ENCODE measurements at places on chromosomes 11 and 22.

DNA sequence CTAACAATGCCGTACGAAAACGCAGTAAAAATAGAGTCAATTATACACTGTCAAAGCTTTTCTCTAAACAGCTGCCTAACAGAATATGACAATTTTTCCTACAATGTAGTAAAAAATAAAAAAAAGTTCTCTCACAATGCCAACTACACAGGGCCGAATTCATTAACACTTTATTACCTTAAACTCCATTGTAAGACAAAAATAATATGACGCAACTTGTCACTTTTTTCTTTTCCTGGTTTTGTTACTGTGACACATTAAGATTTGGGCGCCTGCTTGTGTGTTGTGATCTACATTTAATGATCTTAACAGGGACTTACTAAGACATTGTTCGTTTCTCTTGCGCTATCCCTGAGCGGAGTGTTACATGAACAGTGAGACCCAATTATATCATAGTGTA is 204.1 kb downstream of the INSC start:
- DNase-seq: no peak

- DNase-seq: peak; percentile 7
Measured at GRCh38 chr22:35204807-35205775, 52.2 kb upstream of the HMGXB4 start.

DNA sequence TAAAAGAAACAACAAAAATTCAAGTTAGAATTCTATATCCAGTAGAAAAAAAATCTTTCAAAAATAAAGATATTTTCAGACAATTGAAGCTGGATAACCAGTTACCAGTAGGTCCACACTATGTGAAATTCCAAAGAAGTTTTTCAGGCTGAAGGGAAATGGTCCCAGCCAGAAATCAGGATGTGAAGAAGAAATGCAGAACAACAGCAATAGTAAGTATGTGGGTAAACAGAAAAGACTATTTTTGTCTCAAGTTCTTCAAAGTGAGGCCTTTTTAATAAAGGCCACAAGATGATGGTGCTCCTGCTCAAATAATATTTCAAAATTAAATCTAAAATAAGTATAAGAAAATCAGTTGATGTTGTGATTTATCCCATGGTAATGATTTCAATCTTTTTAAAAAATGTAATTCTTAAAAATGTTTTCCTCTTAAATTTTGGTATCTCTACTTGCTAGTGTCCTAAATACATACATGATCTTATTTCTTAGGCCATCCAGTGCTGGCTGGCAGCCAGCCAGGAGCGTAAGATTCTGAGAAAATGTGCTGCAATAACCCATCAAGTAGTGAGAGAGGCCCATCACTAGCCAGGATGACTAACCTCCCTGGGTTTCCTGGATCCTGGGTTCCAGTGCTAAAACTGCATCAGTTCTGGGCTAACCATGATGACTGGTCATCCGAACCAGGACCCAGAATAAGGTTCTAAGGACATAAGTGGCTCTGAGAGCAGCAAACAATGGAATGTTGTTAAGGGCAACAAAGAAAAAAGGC is 15.6 kb upstream of the UCP3 start:
- no peak for DNase-seq

DNA sequence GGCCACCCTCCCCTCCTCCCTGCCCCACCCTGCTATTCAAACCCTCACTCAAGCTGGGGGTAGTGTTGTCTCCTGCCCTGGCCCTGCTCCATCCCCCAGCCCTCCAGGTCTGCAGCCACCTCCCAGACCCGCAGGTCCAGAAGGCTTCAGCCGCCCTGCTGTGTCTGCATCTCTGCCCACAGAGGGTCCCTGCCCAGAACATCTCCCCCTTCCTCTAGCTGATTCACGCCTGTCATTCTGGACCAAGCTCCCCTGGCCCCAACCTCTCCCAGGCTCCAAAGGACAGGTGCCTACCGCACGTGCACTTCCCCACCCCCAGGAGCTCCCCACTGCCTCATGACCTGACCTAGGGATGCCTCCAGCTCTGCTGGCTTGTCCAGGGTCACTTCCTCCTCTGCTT is 16.0 kb upstream of the SHISAL1 start:
- DNase-seq: no peak

DNA sequence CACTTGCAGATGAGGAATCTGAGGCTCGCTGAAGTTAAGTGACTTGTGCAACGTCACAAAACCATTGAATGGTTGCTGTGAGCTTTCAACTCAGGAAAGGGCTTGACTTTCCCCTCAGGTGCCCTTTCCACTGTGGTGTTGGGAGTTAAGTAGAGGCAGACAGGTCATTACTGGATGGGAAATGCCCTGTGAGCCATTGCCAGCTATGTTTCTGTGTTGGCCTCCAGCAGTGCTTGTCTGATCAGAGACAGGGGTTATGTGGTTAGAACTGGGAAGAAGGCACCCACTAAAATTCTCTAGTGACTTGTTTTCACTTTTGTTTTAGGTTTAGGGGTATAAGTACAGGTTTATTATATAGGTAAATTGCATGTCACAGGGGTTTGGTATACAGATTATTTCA is 96.6 kb downstream of the FDX1 start:
- DNase-seq: no peak

GRCh38 chr22:38952281-38952993 is 5.0 kb upstream of the APOBEC3A start:
- DNase-seq: no peak

- no peak for DNase-seq
Measured at GRCh38 chr11:14075118-14076078, 112.9 kb downstream of the SPON1 start.

GRCh38 chr11:103730131-103730940 is 306.1 kb upstream of the DDI1 start:
- no peak for DNase-seq

DNA sequence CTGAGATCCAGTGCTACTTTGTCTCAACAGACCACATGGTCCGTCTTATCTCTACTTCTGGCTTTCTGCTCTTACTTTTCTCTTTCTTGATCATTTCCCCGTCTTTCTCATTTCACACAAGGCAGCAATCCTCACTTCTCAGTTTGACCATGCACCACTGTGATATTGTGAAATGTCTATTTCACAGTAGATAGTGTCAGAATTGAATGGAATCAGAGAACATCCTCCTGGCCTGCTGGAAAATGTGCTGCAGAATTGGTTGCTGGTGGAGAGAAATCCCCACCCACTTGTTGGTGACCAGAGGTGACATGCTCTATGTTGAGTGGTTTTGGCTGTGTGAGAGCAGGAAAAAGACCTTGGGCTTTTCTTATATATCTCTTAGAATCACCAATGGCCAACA is 57.8 kb upstream of the RCN1 start:
- DNase-seq: no peak

DNA sequence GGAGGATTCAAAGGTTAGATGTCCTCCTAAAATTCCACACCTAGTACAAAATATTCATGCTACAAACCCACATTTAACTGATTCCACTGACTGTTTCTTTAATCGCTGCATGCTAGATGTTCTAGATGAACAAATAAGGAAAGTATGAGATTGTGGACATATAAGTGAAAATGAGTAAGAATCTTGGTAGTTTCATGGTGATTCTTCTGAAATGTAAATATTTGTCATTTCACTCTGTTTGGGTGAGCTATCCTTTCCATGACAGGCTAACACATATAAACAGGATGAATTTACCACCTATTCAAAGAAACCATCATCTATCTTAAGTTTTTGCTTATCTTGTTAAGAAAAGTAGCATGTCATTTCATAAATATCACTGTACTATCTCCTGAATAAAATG is 14.8 kb downstream of the OR5B3 start:
- DNase-seq: no peak

DNA sequence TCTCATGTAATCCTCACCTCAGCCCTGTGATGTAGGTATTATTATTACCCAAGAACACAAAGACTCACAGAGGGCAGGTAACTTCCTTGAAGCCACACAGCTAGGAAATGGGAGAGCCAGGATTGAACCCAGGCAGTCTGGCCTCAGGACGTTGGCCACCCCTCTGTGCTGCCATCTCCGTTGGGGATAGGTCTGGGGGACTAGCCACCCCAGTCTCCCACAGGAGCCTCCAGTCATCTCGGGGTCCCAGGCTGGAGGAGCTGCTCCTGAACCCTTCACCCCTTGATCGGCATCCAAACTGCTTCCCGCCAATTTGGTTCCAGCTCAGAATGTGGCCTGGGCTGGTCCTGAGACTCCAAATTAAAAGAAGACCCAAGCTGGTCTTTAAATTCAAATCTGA is 10.4 kb upstream of the TCF20 start:
- DNase-seq: no peak

DNA sequence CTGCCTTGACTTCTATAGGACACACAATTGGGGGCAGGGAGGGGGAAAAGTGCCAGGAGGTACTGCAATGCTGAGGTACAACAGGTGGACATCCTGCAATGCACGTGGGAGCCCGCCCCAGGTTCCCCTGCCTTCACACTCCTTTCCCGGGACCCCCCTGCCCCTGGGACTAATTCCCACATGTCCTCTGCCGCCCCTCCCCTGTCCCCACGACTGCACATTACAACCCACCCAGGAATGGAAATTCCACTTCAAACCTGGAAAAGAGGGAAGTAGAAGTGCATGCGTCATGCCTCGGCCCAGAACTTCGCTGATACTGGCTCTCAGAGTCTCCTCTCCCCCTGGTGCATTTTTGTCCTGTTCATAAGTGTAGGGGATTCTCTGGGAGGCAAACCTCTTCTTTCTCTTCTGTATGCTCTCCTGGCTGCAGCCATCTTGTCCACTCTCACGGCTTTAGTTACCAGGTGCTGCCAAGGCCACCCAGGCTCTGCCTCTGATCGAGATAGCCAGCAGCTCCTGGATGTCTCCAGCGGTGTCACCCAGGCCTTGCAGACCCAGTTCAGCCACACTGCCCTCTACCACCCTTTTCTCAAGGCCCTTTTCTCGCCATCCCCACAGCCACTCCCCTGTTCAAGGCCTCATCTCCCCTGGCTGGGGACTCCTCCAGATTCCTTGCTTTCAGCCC is 43.7 kb downstream of the GDPD5 start:
- DNase-seq: no peak

DNA sequence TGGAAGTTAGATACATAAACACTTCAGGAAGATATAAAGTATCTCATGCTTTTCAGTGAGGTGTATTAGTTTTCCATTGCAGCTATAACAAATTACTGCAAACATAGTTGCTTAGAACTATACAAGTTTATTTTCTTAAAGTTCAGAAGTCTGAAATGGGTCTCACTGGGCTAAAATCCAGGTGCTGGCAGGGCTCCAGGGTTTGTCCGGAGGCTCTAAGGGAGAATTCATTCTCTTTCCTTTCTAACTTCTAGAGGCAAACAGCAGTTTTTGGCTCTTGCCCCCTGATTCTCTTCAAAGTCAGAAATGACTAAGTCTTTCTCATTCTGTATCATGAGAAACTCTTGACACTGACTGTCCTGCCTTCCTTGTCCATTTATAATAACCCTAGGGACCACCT is 138.8 kb downstream of the AASDHPPT start:
- DNase-seq: no peak

GRCh38 chr11:1198561-1199240 is 24.2 kb upstream of the MUC5B start:
- no peak for DNase-seq

DNA sequence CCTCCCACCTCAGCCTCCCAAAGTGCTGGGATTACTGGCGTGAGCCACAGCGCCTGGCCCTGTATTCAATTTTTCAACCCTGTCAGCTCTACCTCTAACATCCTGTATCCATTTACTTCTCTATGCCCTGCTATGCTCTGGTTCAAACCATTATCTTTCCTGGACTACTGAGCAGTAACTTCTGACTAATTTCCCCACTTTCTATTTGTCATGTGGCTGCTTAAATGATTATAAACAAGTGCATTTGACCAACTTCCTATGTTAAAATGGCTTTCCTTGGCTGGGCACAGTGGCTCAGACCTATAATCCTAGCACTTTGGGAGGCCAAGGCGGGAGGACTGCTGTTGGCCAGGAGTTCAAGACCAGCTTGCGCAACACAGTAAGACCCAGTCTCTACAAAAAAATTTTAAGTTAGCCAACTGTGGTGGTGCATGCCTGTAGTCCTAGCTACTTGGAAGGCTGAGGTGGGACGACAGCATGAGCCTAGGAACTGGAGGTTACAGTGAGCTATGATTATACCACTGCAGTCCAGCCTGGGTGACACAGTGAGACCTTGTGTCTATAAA is 2.1 kb downstream of the MED19 start:
- no peak for DNase-seq

DNA sequence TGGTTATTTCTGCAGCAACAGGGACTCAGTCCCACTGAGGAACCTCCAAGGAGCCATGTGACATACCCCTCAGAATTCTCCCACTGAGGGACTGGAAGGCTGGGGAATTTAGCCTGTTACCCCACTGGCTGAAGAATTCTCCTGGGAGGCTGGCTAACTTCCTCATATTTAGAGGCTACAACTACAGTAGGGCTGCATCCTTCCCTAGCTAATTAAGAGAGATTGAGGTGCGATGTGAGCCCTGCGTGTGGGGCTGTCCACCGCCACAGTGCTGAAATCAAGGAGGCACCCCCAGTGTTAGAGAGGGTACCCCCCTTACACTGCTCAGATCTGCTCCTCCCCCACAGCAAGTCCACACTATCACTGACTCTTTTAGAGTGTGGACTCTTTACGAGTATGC is 21.1 kb downstream of the EIF3F start:
- no peak for DNase-seq

GRCh38 chr11:74534216-74534945 is 40.9 kb upstream of the LIPT2 start:
- no peak for DNase-seq

GRCh38 chr11:14110629-14111028 is 148.1 kb downstream of the SPON1 start:
- DNase-seq: no peak

Measured in NCI-H1092 (cell line).